ENCODE measurements at places on chromosomes 12 and 14.

GRCh38 chr12:116346222-116346621 lies 68.7 kb upstream of the MED13L start:
- no peak for DNase-seq

DNA sequence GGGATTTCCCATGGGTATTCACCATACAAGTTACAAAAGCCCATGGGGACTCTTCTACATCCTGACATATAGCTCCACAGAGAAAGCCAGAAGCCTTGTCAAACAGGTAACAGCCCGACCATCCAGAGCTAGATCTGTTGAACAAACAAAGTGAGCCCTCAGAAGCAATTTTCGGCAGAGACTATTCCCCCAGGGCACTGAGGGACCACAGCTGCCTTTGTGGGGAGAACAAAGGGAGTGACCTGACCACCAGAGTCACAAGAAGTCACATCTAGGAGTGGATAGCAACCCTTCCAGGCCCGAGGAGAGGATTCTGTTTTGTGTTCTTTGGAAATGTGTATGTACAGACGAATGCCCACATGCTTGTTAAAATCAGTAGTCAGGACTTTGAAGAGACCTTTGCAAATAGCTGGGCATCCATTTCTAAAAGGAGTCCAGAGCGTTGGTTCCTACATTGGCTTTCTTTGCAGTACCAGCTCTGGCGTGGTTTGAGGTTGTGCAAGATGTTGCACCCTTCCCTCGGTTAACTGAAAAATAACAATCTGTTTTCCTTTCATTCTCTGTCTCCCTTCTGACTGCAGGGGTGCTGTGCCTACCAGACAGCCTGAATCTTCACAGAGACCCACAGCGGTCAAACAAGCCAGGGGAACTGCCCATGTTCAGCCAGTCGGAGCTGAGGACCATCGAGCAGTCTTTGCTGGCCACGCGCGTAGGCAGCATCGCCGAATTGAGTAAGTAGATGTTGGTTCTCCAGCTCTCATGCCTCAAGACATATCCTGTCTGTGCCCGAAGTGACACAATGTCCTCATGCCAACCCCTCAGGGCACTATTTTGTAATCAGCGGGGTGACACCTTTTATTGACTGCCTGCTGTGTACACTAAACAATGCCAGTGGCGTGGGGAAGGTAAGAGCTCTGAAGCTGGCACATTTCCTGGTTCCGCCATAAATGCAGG lies 165.4 kb upstream of the PWP1 start:
- DNase-seq: no peak

- DNase-seq: no peak
Measured at GRCh38 chr14:100532154-100532861, 54.9 kb downstream of the BEGAIN start.

DNA sequence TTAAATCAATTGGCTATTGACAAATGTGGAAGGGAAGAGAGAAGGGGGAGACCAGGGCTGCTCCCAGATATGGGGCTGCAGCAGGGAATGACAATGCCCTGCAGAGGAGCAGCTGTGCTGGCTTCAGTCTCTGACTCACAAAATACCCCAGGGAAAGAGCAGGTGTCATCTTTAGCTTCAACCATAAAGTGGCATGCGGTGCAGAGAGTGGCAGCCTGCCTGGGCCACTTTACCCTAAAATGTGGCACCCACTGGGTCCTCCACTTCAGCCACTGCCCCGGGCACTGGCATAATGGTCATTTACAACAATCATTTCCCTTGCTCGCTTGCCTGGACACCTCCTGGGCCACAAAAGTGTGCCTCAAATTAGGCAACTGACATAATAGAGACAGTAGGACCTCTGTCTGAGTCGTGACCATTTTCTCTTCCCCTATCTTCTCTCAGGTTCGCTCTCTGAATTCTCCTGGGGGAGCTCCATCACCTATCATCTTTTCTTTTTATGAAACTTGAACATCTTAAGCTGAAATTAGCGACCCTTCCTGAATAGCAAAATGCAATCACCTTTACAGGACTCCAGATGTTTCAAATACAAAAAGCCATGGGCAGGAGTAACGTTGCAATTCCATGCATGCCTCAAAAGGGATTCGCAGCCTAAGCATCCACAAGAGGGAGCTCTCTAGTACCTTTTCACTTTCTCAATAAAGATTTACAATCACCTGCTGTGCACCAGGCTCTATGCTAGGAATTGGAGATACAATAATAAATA lies 179.9 kb upstream of the ATF7IP start:
- DNase-seq: peak; percentile 3

- DNase-seq: peak; percentile 1
Measured at GRCh38 chr14:31510222-31510621, 22.4 kb upstream of the GPR33 start.

DNA sequence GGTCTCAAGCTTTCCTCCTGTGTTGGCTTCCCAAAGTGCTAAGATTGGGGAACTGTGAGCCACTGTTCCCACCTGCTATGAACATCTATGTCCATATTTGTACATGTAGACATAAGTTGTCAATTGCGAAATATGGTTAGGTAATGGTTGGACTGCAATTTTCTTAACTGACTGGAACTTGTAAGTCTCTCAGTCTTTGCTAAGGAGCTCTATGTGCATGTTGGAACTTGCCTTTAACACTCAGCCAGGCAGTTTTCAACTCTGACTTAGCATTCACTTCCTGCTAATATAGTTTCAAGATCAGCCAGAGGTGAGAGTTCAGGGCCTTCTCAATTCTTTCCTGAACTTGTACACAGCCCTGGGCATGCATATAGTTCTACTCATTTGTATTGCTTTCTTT lies 44.5 kb upstream of the EEA1 start:
- peak; percentile 54 for DNase-seq

GRCh38 chr12:92953747-92954146 lies 24.7 kb upstream of the EEA1 start:
- no peak for DNase-seq

DNA sequence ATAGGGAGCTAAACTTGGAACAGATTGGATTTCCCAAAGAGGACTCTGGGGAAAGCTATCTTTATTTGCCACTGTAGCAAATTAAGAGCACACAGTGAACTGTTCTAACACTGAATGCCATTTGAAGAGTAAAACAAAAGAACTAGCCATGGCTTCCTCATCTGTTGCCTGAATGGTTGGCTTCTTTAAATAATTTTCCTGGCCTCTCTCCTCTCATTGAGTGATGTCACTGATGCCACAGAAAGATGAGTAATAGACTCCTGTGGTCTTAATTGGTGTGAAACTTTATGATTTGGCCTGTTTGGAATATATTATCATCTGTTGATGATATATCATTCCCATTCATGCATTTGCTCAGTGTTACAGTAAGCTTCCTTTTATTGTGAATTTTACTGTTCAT lies 42.5 kb downstream of the WDR20 start:
- peak; percentile 55 for DNase-seq

- DNase-seq: no peak
Measured at GRCh38 chr12:51399891-51400290, 8.7 kb upstream of the GALNT6 start.

DNA sequence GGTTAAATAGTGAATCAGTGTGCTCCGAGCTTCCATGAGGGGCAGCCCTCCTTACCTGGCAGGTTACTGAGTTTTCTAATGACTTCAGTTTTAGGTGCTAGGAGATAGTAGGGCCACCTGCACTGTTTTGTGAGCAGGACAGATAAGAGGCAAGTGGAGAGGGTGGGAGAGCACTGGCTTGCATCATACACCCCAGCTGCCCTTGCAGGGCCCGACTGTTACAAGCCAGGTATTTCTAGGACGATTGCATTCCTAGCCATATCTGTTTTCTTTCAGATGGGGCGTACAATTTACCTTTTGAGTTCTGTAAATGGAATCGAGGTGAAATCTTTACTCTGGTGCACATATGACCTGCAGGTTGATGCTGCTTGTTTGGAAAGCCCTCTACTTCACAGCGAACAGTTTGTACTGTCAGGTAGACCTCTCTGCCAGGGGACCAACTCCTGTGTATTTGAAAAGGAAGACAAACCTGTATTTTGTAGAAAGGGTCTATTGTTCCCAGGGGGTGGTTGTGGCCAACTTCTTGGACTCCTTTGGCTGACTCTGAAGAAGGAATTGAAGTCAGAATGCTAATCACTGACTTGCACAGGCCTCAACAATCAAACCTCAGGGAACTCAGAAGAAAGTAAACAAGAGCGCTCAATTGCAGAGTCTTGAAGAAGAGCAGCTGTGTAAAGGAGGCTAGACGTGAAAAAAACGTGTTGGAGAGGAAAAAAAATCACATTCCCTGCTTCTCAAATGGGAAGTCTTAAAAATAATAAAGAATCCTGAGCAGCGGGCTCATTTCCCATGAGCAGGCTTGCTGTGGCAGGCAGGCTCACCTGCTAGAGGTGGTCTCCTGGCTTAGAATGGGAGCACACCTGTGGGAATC lies 57.3 kb downstream of the ETV6 start:
- no peak for DNase-seq

DNA sequence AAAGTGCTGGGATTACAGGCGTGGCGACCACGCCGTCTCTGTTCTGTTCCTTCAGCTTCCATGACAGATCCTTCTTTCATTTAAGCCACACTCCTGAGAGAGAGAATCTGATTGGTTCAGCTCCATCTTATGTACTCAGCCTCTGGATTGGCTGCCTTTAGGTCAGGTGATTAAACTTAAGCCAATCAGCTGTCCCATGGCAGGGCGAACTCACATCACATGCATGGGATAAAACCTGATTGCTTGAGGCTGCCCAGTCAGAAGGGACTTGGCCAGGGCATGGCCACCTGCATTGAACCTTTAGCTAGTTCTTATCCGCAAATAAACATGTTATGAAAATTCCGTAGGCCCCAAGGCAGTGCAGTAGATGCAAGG lies 274.2 kb downstream of the SUDS3 start:
- DNase-seq: no peak

GRCh38 chr14:65833267-65833880 lies 420.8 kb downstream of the FUT8 start:
- no peak for DNase-seq

DNA sequence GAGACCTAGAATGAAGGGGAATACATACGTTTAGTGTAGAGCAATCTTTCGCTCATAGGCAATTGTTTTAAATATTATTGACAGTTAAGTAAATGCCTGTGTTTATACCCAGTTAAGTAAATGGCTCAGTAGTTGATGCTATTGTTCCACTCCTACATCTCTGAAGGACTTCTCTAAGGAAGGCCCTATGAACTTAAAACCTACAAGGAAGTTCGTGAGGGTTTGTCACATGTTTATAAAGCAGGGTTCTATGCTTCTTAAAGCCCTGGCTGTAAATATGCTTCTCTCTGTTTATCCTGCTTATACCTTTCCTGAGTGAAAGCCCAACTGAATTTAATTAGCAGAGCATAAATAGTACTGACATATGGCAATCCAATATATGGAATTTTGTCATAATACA lies 282.1 kb upstream of the NPAS3 start:
- no peak for DNase-seq

GRCh38 chr12:60863421-60863820 lies 1267.6 kb downstream of the SLC16A7 start:
- no peak for DNase-seq

GRCh38 chr14:75144944-75145343 lies 18.1 kb upstream of the NEK9 start:
- no peak for DNase-seq

GRCh38 chr12:81542065-81543010 lies 216.8 kb downstream of the PPFIA2 start:
- no peak for DNase-seq

DNA sequence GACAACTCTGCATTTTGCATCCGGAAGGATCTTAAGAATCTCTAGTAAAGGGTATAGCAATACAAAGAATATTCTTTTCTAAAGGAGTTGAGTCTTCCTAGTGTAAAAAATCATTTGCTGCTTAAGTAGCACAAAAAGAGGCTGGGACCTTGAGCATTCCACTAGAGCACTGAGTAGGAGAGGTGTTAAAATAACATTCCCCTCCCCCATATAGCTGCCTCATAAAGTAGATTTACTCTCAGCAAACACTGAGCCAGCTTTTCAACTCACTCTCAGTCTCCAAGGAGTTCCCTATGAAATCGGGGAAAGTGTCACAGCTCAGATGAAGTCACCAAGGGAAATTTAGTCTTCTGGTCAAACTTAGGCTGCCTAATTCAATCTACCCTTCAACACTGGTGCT lies 592.7 kb downstream of the ETNK1 start:
- DNase-seq: no peak

DNA sequence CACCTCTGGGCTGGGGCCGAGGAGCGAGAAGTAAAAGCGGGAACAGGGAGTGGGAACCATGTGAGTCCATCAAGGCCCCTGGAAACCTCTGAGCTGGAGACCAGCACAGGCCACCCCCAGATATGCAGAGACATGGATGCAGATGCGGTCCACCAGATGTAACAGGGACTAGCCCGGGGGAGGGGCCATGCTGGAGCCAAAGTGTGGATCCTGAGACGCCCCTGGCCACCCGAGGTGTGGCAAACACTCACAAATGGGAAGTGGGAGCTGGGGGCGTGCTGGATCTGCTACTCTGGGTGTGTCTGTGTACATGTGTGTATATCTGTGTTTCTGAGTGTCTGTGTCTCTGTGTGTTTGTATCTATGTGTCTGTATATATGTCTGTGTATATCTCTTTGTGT lies 12.8 kb downstream of the MYL2 start:
- no peak for DNase-seq

- DNase-seq: no peak
Measured at GRCh38 chr14:32021341-32021740, 55.8 kb upstream of the ARHGAP5 start.

GRCh38 chr14:36751106-36751505 lies 89.4 kb downstream of the PAX9 start:
- DNase-seq: no peak

GRCh38 chr12:122656298-122656697 lies 46.9 kb downstream of the HCAR2 start:
- no peak for DNase-seq

DNA sequence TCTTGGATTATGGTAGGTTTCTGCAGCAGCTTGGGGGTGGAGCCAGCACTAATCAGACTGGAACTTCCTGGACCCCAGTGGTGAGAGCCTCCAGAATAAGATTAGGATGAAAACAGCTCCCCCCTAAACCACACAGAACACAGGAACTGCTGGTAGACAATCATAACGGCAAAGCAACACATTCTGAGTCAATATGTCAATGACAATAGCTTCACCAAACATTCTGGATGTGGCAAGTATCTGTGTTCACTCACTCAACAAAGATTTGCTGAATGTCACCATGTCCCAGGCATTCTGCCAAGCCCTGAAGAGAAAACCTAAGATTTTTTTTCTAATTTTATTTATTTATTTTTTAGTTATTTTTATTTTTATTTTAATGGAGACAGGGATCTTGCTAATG lies 65.2 kb downstream of the LRRC74A start:
- DNase-seq: no peak

- DNase-seq: no peak
Measured at GRCh38 chr14:39265033-39265432, 31.3 kb downstream of the MIA2 start.

DNA sequence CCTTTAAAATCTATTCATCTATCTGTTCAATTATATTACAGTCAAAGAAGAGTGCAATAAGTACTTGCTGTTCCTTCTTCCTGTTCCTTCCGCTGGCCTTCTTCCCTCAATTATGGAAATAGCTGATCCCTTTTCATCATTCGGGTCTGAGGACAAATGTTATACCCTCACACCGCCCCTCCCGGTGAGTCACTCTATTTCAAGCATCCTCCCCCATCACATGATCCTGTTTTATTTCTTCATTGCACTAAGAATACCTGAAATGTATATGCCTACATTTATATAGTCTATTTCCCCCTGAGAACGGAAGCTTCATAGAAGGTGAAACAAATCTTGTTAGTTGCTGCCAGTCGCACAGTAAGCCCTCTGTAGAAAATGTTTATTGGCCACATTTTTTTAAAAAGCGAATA lies 2.5 kb downstream of the SLC38A1 start:
- DNase-seq: no peak
